ENCODE measurements at places on chromosomes 7 and 10. TPM values are rescaled to one million over a fixed set of nuclear protein-coding genes. Genes with fewer than 3 reads are reported as not detected.
A peak's percentile ranks its signal among the peaks of the same experiment; 100 is the strongest.

DNA sequence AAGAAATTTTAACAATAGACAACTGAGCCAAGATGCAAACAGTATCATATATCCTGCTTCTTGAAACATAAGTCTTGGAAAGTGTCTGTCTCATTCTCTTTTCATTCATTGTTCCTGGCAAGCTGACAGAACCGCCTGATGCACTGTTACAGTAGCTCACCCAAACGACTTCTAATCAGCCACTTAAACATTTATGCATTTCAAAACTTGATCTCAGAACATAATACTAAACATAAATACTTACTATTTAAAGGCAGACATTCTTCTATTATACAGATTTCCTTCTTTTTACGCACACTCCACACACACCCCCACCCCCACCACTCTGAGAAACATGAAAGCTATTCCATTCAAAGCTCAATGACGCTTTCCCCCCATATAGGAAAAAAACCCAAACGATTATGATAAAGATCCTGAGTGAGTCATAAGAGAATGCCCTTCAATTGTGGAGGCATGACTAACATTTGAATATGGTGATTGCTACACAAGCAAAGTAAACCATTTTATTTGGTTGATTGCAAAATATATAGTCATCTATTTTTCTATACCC, 30.5 kb downstream of the SHTN1 start:
- H3K4me3 ChIP-seq, result no peak overlapping the region
- H3K4me1 ChIP-seq, result no peaks in the 10 kb centered on the region
- no peaks in the 10 kb centered on the region for H3K27me3 ChIP-seq
- no peak for DNase-seq

- H3K27ac ChIP-seq, result no peak overlapping the region
- no peaks in the 10 kb centered on the region for H3K27me3 ChIP-seq
- H3K36me3 ChIP-seq, result no peaks in the 10 kb centered on the region
- no peak for DNase-seq
- no peak overlapping the region for H3K4me3 ChIP-seq
These were observed 6.3 kb downstream of the HTRA1 start for GRCh38 chr10:122467701-122468100.

GRCh38 chr10:101120884-101121653, 10.0 kb upstream of the TLX1 start:
- H3K27me3 ChIP-seq, result no peaks in the 10 kb centered on the region
- H3K27ac ChIP-seq, result no peak overlapping the region
- no peaks in the 10 kb centered on the region for H3K36me3 ChIP-seq
- peak overlapping the region; percentile 11 for H3K4me3 ChIP-seq
- no peaks in the 10 kb centered on the region for H3K4me1 ChIP-seq

DNA sequence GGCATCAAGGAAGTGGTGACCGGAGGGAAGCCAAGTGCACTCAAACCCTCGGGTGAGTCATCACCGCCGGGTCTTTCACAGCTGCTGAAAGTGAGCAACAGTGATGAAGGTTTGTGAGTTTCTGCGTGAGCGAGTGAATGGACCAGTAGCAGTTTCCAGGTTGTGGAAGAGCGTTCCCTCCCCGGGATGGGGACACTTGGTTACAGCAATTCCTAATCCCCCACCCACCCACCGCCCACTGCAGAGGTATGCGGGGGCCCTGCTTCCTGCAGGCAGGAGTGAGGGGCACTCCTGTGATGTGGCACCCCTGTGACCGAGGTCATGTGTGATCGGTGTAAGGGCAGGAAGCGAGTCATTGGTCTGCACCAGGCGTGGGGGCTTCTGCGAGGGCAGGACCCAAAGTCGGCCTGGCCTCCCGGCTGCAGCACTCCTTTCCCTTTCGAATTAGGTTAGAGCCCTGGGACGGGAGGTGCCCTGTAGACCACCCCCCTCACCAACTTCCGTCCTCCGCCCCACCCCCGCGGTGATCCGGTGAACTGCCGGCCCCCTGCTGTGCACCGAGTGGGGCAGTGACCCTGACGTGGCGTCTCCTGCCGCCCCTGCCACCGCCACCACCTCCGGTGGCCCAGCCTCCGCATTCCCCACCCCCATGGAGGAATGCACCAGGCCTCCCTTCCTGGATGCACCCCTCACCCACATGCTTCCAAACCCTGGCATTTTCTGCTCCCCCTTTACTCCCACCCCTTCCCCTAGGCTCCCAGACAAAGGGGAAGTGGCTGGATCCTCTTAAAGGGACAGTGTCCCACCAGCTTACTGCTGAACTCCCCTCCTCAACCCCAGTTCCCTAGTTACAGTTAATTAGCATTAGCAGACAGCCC, 10.9 kb downstream of the LIMK1 start:
- H3K4me3 ChIP-seq, result peak overlapping the region; percentile 18
- no peaks in the 10 kb centered on the region for H3K4me1 ChIP-seq
- no peak overlapping the region for H3K27ac ChIP-seq
- peak; percentile 92 for DNase-seq
- no peaks in the 10 kb centered on the region for H3K27me3 ChIP-seq

DNA sequence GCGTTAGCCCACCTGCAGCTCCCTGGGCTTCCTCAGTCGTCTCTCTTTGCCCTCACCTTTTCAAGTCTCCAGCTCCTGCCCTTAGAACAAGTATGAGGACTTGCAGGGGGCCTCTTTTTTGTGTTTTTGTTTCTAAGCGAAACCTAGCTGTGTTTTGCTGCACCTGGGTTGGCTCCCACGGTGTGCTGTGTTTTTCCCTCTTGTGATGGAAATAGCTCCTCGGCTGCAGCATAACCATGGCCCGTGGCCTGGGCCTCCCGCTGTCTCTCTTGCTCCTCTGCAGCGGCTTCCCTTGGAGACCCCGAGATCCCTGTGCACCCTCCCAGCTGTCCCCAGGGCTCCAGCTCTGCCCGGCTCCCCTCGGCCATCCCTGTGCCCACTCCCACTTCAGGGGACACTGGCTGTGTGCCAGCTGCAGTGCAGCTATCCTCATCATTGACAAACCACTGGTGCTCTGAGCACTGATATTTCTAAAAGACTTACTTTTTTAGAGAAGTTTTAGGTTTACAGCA, 75.6 kb upstream of the TCERG1L start:
- H3K36me3 ChIP-seq, result no peaks in the 10 kb centered on the region
- DNase-seq, result no peak

- no peaks in the 10 kb centered on the region for H3K4me1 ChIP-seq
- H3K27ac ChIP-seq, result no peak overlapping the region
- peaks cover 13% of the 10 kb centered on the region for H3K36me3 ChIP-seq
- DNase-seq, result no peak
- H3K27me3 ChIP-seq, result no peaks in the 10 kb centered on the region
These were observed 7.8 kb downstream of the RPS24 start for GRCh38 chr10:78041170-78042057.

DNA sequence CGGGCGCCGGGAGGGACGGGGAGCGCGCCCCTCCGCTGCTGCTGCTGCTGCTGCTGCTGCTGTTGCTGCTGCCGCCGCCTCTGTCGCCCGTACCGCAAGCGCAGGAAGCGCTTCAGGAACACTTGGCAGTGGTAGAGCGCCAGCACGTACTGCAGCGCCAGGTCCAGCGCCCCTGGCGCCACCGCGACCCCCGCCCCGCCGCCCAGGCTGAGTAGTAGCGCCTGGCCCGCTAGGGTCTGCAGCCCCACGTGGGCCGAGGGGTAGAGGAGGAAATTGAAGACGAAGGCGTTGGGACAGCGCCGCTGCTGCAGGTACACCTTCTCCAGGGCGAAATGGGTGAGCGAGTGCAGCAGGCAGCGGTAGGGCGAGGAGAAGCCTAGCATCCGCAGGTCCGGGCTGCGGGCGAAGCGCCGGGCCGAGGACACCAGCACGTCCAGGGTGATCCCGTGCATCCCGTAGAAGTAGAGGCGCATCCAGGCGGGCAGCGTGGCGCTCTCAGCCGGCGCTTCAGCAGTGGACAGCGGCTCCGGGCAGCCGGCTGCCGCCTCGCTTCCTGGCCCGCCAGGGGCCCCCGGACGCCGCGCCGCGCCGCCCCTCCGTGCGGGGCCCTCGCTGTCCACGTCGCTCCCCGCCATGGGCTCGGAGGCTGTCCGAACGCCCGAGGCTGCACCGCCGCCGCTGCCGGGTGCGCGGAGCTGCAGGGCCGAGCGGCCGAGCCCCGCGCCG, at the start of gene TMEM229A:
TMEM229A (minus strand) TSS at position 699 of the 726 bp plus-strand sequence; CDS start at position 635, 64 bp downstream.
- peaks cover 6% of the 10 kb centered on the region for H3K27me3 ChIP-seq
- no peaks in the 10 kb centered on the region for H3K36me3 ChIP-seq
- H3K4me3 ChIP-seq, result peak within 1 kb of the TSS; percentile 44
- no peaks in the 10 kb centered on the region for H3K4me1 ChIP-seq
- H3K27ac ChIP-seq, result no peak within 1 kb of the TSS

- no peaks in the 10 kb centered on the region for H3K27me3 ChIP-seq
- H3K4me3 ChIP-seq, result no peak overlapping the region
- H3K4me1 ChIP-seq, result no peaks in the 10 kb centered on the region
These were observed 103.7 kb downstream of the MACC1 start for GRCh38 chr7:20113427-20114027.

DNA sequence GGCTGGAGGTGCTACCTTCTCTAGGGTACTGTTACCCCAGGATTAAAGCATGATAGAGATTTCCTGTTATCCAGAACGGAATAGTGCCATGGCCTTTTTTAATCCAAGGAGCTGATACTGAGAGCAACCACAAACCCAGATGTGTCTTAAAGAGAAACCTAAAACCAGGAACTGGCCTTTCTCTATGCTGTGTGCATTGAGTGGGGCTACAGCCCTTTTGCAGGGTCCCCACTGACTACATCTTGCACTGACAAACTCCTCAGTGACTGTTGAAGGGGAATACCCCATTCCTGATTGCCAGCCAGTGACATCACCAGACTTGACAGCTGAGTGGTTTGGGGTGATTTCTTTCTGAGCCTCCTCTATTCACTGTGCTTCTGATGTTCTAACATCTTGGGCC, 81.9 kb upstream of the CAPZA2 start:
- H3K27ac ChIP-seq, result peak overlapping the region; percentile 56
- H3K4me3 ChIP-seq, result no peak overlapping the region
- H3K27me3 ChIP-seq, result no peaks in the 10 kb centered on the region
- no peak for DNase-seq
- peaks cover 5% of the 10 kb centered on the region for H3K4me1 ChIP-seq

- H3K4me3 ChIP-seq, result no peak overlapping the region
- H3K4me1 ChIP-seq, result no peaks in the 10 kb centered on the region
- no peak for DNase-seq
- no peak overlapping the region for H3K27ac ChIP-seq
- H3K27me3 ChIP-seq, result no peaks in the 10 kb centered on the region
These were observed 39.9 kb downstream of the KIF20B start for GRCh38 chr10:89741126-89741762.

DNA sequence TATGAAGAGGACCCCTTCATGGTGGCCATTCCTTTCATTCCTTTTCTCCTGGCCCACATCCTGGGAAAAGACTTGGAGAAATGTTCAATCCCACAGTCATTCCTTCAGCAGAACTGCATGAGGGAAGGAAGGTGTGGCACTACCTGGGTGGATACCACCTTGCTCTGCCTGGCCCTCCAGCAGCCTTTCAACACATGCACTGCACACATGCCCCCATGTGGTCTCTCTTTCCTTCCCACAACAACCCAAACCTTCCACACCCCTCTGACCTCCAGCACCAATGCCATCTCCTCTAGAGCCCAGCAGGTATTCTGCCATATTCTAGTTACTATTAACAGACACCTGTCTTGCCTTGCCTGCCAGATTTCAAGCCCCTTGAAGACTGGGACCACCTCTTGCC, 40.5 kb upstream of the AFAP1L2 start:
- no peak overlapping the region for H3K27ac ChIP-seq
- H3K27me3 ChIP-seq, result no peaks in the 10 kb centered on the region
- DNase-seq, result no peak
- H3K36me3 ChIP-seq, result peaks cover 2% of the 10 kb centered on the region
- H3K4me1 ChIP-seq, result no peaks in the 10 kb centered on the region

GRCh38 chr7:102978284-102978683, 65.5 kb downstream of the LRRC17 start:
- no peak overlapping the region for H3K4me3 ChIP-seq
- peak; percentile 89 for DNase-seq
- H3K27ac ChIP-seq, result no peak overlapping the region
- no peaks in the 10 kb centered on the region for H3K36me3 ChIP-seq
- no peaks in the 10 kb centered on the region for H3K4me1 ChIP-seq
- no peaks in the 10 kb centered on the region for H3K27me3 ChIP-seq

DNA sequence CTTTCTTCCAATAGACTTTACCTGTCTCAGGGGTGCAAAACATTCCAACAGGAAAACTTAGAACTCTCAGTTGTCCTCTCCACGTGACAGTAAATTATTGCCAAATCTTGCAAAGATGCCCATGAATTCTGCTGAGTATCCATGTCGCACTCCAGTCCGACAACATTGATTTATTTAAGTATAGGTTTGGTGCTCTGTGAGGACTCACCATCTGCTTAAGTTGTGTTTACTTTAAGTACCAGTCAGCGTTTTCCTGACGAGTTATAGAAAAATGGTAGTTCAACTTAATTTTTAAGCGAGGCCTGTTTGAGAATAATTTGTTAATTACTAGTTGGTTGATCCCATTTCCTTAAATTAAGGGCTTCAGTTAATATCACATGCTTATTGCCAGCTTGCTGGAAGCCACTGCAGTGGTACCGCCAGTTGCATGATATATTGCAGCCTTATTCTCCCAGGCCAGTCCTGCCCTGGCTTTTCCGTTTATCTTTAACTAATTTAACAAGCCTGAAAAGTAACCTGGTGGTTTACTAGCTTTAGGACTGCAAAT, 27.8 kb downstream of the CREB5 start:
- H3K27me3 ChIP-seq, result no peaks in the 10 kb centered on the region
- H3K36me3 ChIP-seq, result peaks cover 2% of the 10 kb centered on the region
- H3K4me1 ChIP-seq, result no peaks in the 10 kb centered on the region
- DNase-seq, result no peak
- H3K27ac ChIP-seq, result no peak overlapping the region

DNA sequence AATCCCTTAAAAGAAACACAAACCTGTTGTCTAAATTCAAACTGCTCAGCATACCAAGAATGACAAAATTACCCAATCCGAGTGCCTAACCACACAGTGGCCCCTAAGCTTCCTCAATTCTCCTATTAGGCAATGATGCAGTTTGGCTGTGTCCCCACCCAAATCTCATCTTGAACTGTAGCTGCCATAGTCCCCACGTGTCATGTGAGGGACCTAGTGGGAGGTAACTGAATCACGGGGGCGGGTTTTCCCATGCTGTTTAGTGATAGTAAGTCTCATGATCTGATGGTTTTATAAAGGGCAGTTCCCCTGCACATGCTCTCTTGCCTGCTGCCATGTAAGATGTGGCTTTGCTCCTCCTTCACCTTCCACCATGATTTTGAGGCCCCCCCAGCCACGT, 21.9 kb downstream of the PSAP start:
- H3K4me1 ChIP-seq, result no peaks in the 10 kb centered on the region
- no peak overlapping the region for H3K27ac ChIP-seq
- H3K4me3 ChIP-seq, result no peak overlapping the region

GRCh38 chr7:144049491-144049890, 743 bp downstream of the OR2A5 start:
- H3K27me3 ChIP-seq, result no peaks in the 10 kb centered on the region
- H3K36me3 ChIP-seq, result no peaks in the 10 kb centered on the region
- H3K27ac ChIP-seq, result no peak overlapping the region
- no peak overlapping the region for H3K4me3 ChIP-seq
- H3K4me1 ChIP-seq, result no peaks in the 10 kb centered on the region

- H3K4me3 ChIP-seq, result no peak overlapping the region
- DNase-seq, result no peak
- no peaks in the 10 kb centered on the region for H3K36me3 ChIP-seq
- H3K27ac ChIP-seq, result no peak overlapping the region
- H3K4me1 ChIP-seq, result peaks cover 2% of the 10 kb centered on the region
- no peaks in the 10 kb centered on the region for H3K27me3 ChIP-seq
These were observed 101.5 kb downstream of the CHCHD3 start for GRCh38 chr7:132980402-132980801.

NCF1 gene
- total RNA-seq, result 16.4 TPM

WDFY4 gene
- total RNA-seq, result 7.3 TPM

RGS10 gene
- 28.9 TPM for total RNA-seq

ZNF503 gene
- total RNA-seq, result 15.7 TPM

HOXA4 gene
- 11.6 TPM for total RNA-seq

CALCR gene
- 0.27 TPM for total RNA-seq

DGKI gene
- 11.3 TPM for total RNA-seq

EN2 gene
- not detected for total RNA-seq

SPACDR gene
- 1.0 TPM for total RNA-seq

FHIP2A gene
- total RNA-seq, result 33.1 TPM

NPC1L1 gene
- total RNA-seq, result 1.1 TPM

TCERG1L gene
- not detected for total RNA-seq

All from aorta (tissue), 5 donors.